ENCODE measurements at places on chromosomes 12 and 14.

DNA sequence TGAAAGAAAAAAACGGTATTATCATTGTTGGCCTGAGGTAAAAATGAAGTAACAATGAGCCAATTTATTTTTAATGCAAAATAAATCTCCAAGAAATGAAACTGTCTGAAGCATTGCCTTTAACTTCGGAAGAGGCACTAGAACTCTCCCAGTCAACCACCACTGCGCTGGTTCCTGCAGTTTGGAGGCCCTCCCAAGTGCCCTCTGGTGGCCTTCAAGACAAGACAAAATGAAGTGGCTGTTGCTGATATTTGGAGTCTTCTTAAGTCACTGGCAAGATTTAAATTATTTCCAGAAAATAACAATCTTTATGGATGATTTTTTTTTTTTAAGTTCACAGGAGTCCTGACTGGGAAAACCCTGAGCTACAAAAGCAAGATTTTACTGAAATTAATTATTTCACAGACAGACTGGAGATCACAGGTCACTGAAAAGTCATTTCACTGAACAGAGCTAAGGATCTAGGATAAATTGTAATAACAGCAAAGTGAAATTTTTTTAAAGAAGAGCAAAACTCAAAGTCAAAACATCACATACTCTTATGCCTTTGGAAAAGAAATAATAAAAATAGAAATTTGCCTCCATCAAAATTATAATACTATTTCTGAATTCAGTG lies 58.2 kb downstream of the DICER1 start:
- peaks cover 23% of the 10 kb centered on the region for H3K4me1 ChIP-seq
- no peak for DNase-seq
- peaks cover 15% of the 10 kb centered on the region for H3K36me3 ChIP-seq
- H3K27ac ChIP-seq: peak overlapping the region; percentile 39
- H3K27me3 ChIP-seq: no peaks in the 10 kb centered on the region

DNA sequence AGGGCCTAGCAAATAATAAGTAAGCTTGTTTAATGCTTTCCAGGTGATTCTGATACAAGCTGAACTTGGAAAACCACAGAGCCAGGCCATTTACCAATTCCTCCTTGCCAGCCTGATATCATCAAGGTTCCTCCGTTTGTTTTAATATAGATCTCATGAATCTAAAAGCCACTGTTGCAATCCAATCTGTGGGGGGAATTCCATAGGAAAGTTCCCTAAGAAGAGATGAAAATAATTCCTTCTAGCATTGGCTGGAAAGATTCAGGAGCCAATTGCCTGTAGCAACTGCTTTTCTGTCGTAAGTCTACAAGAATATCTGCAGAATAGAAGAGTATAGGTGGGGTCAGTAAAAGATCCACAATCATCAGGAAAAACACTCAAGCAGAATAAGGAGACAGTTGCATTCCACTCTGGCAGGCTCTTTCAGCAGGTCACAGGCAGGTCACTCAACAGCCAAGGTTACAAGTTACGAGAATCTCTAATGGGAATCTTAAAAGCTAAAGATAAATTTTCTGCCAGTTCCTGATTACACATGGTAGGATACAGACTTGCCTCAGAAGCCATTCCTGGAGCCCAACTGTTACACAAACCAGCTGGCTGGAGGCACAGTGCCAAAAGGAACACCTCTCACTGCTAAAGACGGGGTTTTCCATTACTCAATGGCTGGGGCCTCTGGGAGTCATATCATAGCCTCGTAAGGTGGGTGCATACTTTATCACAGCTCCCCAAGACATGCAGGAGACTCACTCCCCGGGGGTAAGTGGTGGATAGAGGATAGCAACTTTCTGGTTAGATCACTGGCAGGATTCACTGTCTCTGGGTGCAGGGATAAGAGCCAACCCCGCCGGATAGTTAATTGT lies 43.6 kb downstream of the FGD6 start:
- no peaks in the 10 kb centered on the region for H3K27me3 ChIP-seq
- no peak for DNase-seq
- H3K27ac ChIP-seq: no peak overlapping the region
- H3K36me3 ChIP-seq: peaks cover 3% of the 10 kb centered on the region
- no peaks in the 10 kb centered on the region for H3K4me1 ChIP-seq

GRCh38 chr14:85399186-85399585 lies 130.8 kb upstream of the FLRT2 start:
- no peaks in the 10 kb centered on the region for H3K4me1 ChIP-seq
- H3K27ac ChIP-seq: no peak overlapping the region
- DNase-seq: no peak
- H3K36me3 ChIP-seq: no peaks in the 10 kb centered on the region
- H3K4me3 ChIP-seq: no peak overlapping the region

DNA sequence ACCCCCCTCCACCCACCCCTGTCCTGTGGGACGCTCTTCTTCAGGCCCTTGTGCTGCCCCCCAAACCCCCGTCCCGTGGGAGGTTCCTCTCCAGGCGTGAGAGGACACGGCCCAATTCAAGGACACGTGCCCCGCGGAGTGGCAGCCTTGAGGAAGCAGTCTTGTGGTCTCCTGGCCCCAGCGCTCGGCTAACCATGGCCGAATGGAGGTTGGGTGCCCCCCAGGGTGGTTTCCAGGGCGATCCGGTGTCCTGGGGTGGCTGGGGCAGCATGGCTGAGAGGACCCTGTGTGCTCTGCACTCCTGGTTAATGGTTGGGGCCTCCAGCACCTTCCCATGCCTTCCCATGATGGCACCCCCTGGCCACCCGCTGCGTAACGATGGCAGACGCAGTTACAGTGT lies 53.6 kb downstream of the LRCOL1 start:
- H3K4me3 ChIP-seq: no peak overlapping the region
- peaks cover 21% of the 10 kb centered on the region for H3K4me1 ChIP-seq
- H3K27me3 ChIP-seq: no peaks in the 10 kb centered on the region
- H3K36me3 ChIP-seq: peaks cover 4% of the 10 kb centered on the region

DNA sequence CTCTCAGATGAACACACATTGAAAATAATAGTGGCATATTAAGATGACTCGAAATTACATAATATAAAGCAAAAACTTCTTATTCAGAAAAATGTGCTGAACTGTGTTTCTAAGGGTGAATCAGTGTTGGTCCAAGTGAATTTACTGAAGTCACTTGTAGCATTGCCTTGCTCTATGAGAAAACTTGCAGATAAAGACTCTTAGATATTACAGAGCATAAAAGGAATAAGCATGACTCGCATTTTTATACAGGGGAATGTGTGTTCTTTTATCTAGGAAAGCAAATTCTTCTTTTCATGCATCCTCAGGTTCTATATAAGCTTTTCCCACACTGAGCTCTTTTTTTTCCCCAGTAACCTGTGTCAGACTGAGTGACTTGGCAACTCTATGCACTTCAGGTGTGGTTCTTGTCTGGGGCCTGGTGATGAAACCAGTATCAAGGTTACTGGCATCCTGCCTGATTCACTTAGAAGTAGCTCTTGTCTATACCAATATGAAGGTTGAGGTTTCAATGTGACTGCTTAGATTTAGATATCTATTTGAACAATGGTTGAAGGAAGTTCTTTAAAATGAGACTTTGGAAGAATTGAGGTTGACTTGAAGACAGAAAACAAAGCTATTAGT lies 76.1 kb downstream of the OTOGL start:
- no peak overlapping the region for H3K27ac ChIP-seq
- no peaks in the 10 kb centered on the region for H3K4me1 ChIP-seq
- H3K36me3 ChIP-seq: no peaks in the 10 kb centered on the region
- no peak overlapping the region for H3K4me3 ChIP-seq
- peaks cover 25% of the 10 kb centered on the region for H3K27me3 ChIP-seq

DNA sequence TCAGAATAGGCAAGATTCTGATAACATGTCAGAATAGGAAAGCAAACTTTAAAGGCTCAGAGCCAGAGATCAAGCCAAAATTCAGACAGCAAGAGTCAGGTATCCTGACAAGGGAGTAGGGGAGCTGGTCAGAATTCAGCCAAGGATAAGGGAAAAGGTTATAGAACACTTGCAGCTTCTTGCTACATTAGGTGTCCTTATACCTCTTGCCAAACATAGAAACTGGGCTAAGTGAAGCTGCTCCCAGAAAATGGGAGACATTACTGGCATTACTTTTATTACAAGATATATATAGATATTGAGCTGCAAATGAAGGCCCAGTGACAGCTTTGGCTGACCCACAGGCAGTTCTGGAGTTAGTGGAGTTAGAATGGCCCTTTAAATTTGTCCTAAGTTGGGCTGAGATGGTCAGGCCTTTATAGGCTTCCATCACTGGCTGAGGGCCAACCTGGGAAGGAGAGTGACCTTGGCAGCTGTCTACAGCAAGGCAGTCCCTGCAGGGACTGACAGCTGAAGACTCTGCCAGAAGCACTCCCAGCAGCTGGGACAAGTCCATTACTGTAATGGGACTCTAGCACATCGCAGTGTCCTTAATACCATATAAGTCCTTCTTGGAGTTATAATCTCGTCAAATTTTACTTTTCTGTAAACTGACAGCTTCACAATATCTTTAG lies 83.0 kb downstream of the LRRC9 start:
- DNase-seq: no peak
- H3K4me3 ChIP-seq: no peak overlapping the region
- peaks cover 2% of the 10 kb centered on the region for H3K36me3 ChIP-seq
- H3K27ac ChIP-seq: no peak overlapping the region

DNA sequence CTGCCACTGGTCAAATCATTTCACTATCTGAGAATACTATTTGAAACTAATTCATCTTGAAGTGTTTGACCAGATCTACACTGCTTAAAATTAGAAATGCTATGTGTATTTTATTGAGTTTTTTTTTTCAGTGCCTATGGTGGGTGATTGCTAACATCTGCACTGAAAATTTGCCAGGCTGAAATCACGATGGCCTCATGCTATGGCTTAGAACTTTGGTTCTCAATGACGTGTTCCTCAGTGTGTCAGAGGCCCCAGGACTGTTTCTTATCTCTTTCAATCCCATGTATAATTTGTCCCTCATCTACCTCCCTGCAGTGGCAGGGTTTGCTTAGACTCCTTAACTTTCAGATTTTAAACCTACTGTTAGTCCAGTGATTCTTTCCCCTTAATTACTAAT lies 36.2 kb upstream of the NKX2-8 start:
- H3K27ac ChIP-seq: no peak overlapping the region
- no peaks in the 10 kb centered on the region for H3K4me1 ChIP-seq
- no peaks in the 10 kb centered on the region for H3K36me3 ChIP-seq

Data from T-helper 17 cell (primary cell).